Epithelial cell of prostate (primary cell): ENCODE measurements at places on chromosomes 7 and 10.

GRCh38 chr10:11285171-11285570, 267.5 kb downstream of the CELF2 start:
- no peak for DNase-seq

- DNase-seq = no peak
Measured at GRCh38 chr7:20404320-20404719, 73.6 kb downstream of the ITGB8 start.

GRCh38 chr7:100413346-100413745, 15.2 kb downstream of the ZCWPW1 start:
- DNase-seq = no peak

DNA sequence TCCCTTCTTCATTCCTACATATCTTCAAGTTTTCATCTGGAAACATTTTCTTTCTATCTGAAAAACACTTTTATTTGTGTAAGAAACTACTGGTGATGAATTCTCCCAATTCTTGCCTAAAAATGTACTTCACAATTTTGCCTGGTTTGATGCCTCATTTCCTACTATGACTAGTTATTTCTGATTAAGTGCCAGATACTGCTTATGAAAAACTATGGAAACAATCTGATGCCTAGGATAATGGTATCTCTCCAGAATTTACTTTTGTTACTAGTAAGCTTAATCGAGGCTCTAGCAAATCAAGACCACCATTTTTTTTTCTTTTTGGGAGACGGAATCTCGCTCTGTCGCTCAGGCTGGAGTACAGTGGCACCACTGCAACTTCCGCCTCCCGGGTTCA, 31.3 kb downstream of the CACUL1 start:
- no peak for DNase-seq

DNA sequence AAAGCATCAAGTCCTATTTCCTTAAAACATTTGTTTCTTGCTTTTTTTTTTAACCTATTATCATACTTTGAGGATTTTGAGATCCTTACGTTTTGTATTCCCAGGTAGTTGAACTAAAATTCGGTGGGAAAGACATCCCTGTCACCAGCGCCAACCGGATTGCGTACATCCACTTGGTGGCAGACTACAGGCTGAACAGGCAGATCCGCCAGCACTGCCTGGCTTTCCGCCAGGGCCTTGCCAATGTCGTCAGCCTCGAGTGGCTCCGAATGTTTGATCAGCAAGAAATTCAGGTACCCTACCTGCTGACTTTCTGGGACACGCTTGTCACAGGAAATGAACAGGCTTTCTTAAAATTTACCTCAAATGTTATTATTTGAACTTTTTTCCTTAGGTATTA, 83.0 kb upstream of the DNAJB6 start:
- DNase-seq = no peak

GRCh38 chr7:131890176-131890575, 333.7 kb upstream of the PODXL start:
- DNase-seq = no peak

DNA sequence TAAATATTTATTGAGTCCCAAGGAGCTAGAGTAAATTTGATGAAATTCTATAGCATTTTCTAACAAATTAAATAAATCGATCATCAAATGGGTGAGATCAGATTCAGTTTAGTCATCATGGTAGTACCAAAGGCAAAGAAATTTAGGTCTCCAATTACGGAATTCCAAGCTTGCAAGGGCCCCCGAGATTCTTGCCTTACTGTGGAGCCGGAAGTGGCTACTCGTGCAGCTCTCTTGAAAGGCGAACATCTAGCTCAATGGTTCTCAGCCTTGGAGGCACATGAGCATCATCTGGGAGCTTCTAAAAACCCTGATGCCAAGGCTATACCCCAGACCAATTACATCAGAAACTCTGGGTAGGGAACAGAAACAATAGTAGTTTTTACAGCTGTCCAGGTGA, 117.9 kb upstream of the PRR15 start:
- no peak for DNase-seq

- no peak for DNase-seq
Measured at GRCh38 chr7:78691584-78691983, 761.9 kb downstream of the MAGI2 start.

- no peak for DNase-seq
Measured at GRCh38 chr10:62456611-62457101, 82.5 kb downstream of the ZNF365 start.

- DNase-seq = no peak
Measured at GRCh38 chr7:37853468-37853867, 5.1 kb downstream of the NME8 start.

- DNase-seq = no peak
Measured at GRCh38 chr10:127679642-127680255, 57.2 kb upstream of the FOXI2 start.

- DNase-seq = no peak
Measured at GRCh38 chr7:88866265-88866863, 70.8 kb upstream of the TEX47 start.

DNA sequence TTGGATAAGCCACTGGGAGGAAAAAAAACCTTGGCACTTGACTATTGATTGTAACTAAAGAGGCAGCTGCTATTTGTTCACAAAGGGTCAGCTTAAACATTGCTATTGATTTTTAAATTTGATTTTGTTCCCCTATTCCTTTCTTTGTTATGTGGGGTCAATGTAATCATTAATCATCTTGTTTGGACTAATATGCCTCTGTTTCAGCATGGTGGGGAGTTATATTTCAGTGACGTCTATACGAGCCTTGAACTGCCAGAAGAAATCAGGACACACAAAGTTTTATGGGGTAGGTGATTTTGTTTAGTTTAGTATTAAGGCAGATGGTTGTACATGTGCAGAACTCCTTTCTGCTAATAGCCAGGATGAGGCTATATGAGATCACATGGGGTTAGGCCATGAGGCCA, 7.5 kb downstream of the AS3MT start:
- DNase-seq = no peak

- DNase-seq = no peak
Measured at GRCh38 chr10:79445977-79446757, 743 bp upstream of the ZCCHC24 start.

- DNase-seq = no peak
Measured at GRCh38 chr7:28301148-28301641, 111.1 kb upstream of the CREB5 start.

- no peak for DNase-seq
Measured at GRCh38 chr10:4678951-4679671, 146.9 kb upstream of the AKR1E2 start.

- no peak for DNase-seq
Measured at GRCh38 chr10:75202321-75203045, 8.1 kb upstream of the VDAC2 start.

GRCh38 chr7:48011323-48011722, 17.6 kb downstream of the SUN3 start:
- no peak for DNase-seq

DNA sequence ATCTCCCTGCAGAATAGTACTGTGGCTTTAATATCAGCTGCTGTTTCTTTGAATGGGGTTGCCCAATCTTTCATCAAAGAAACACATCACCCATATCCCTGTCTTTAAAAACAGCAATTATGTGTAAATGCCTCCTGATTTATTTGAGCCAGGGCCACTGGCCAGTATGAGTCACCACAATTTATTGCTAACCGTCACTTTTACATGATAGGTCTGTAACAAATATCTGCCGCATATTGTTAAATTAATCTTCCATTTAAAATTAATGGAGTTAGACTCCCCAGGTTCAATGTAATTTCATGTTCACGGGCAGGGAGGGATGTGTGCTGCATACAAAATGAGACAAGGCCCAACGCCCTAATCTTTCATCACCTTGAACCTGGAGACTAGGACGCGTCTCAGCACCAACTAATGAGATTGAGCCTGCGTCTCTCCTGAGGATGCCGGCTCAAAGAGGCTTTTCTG, 673.4 kb downstream of the AUTS2 start:
- no peak for DNase-seq

DNA sequence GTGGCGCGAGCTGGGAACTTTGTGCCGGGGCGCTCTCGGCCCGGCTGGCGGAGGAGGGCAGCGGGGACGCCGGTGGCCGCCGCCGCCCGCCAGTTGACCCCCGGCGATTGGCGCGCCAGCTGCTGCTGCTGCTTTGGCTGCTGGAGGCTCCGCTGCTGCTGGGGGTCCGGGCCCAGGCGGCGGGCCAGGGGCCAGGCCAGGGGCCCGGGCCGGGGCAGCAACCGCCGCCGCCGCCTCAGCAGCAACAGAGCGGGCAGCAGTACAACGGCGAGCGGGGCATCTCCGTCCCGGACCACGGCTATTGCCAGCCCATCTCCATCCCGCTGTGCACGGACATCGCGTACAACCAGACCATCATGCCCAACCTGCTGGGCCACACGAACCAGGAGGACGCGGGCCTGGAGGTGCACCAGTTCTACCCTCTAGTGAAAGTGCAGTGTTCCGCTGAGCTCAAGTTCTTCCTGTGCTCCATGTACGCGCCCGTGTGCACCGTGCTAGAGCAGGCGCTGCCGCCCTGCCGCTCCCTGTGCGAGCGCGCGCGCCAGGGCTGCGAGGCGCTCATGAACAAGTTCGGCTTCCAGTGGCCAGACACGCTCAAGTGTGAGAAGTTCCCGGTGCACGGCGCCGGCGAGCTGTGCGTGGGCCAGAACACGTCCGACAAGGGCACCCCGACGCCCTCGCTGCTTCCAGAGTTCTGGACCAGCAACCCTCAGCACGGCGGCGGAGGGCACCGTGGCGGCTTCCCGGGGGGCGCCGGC, 870 bp downstream of the FZD1 start:
- no peak for DNase-seq
